Stimulated activated CD4-positive, alpha-beta T cell treated with anti-CD3 and anti-CD28 coated beads, Interleukin-15, amount 100 ng/mL, for 1 hour (primary cell): ENCODE measurements at places on chromosomes 4 and X.

DNA sequence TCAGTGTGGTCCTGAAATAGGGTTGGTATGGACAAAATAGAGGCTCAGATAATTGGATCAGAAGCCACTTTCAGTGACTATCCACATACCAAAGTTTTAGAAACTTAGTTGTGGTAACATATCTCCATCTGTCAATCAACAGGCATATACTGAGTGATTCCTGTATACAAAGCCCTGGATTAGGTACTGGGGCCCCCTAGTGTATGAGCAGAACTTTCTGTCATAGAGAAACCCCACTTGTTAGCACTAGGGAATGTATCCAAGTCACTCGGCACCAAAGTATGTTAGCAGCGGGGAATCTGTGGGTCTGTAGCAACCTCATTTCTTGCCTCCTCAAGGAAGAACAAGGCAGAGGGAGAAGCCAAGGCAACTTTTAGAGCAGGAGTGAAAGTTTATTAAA, 50.7 kb downstream of the MAP7D3 start:
- no peak for DNase-seq

- no peak for DNase-seq
These were observed 17.6 kb upstream of the HS3ST1 start for GRCh38 chr4:11446155-11446811.

- no peak for DNase-seq
These were observed 10.7 kb upstream of the UCHL1 start for GRCh38 chr4:41245983-41246382.

DNA sequence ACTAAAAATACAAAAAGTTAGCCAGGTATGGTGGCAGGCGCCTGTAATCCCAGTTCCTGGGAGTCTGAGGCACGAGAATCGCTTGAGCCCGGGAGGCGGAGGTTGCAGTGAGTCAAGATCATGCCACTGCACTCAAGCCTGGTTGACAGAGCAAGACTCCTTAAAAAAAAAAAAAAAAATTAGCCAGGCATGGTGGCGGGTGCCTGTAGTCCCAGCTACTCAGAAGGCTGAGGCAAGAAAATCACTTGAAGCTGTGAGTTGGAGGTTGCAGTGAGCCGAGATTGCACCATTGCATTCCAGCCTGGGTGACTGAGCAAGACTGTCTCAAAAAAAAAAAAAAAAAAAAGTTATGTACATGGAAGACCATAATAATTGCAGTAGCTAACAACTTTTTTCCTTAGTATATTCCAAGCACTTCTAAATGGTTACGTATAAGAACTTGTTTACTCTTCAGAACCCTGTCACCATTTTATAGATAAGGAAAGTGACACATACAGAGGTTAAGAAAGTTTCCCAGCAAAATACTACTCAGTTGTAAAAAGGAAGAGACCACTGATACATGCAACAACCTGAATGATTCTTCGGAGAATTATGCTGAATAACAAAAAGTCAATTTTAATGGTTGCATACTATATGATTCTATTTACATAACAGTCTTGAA, 24.5 kb downstream of the RUFY3 start:
- no peak for DNase-seq

DNA sequence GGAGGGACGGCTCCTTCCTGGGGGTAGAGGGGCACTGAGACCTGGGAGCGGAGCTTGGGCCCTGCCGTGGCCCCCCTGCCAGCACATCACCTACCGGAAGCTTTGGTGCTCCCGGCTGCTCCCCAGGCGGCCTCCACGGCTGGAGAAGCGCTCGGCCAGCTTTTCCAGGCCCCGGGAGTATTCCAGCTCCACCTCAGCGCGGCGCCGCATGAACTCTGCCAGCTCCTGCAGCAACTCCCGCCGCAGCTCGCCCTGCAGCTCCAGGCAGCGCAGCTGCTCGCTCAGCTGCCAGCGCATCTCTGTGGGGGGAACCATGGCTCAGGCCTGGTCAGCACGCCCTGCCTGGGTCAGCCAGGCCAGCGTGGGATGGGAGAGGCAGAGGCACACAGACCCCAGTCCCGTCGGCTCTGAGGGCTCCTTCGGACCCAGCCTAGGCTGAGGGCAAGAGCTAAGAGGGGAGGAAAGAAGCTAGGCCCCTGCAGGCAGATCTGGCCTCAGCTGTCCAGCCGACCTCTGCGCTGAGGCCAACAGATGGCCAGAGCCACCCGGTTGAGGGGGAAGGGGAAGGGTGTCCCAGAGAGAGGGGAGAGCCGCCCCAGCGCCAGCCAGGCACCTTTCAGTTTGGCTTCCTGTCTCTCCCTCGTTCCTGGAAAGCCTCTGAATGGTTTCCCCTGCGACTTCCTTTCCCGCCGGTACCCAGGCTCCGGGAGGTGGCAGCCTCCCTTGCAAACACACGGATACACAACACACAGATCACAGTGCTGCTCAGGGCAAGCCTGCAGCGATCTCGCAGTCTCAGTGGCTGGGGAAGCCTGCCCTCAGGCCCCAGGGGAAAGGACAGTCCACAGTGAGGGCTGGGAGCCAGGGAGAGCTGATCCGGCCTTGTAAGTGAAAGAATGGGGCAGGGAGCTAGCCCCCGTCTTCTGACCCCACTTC, 4.3 kb downstream of the ARHGAP4 start:
- no peak for DNase-seq

- DNase-seq: no peak
These were observed 15.3 kb upstream of the BEND4 start for GRCh38 chr4:42167709-42168108.

DNA sequence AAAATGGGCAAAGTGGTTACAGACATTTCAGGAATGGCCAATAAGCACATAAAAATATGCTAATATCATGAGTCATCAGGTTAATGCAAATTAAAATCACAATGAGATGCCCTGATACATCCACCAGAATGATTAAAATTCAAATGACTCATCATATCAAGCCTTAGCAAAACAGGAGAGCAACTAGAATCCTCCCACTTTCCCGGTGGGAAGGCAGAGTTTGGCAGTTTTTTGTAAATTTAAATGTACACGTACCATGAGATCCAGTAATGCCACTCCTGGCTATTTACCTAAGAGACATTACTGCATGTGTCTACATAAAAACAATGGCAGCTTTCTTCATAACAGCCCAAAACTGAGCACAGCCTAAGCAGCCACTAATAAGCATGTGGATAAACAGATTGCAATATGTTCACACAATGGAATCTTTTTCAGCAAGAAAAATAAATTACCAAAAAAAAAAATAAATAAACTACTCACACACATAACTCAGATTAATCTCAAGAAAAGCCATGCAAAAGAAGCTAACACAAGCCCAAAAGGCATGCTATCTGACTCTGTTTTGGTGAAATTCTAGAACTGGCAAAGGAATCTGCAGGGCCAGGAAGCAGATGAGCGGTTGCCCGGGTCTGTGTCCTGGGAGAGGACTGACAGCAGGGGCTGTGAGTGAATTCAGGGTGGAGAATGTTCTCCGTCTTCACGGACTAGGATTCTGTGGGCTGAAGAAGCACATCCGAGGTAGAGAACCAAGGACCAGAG, 48.8 kb downstream of the AFAP1 start:
- DNase-seq: no peak

DNA sequence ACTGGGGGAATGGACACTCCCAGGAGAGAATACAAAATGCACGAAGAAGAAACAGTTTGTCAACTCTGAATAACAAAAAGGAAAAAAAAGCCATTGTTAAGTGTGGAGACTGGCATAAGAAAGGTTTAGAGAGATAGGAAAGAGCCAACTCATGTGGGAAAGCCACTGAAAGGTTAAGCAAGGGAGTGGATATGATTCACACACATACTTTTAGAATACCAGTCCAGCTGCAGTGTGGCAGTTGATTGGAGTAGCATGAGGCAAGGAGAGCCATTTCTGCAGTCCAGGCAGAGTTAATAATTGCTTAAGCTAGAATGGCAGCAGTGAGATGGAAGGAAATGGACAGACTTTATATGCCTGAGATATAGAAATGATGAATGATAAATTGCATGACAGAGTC, 36.9 kb upstream of the ADAD1 start:
- no peak for DNase-seq

DNA sequence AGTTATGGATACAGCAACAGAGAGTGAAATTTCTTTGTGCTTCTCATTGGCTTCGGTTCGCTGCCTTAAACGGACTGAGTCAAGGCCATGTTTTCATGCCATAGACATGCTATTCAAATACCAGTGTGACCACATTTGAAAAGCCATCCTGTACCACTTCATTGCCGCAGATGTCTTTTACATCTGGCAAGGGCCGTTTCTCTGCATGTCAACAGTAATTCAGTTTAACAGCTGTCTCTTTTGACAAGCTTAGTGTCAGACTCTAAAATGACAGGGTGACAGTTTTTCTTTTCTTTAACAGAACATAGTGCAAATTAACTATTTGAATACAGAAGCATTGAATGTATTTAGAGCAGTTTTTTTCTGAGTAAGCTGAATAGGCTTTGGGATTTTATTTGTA, 362.2 kb upstream of the POU3F4 start:
- DNase-seq: no peak

GRCh38 chrX:19807414-19807813, 80.0 kb downstream of the SH3KBP1 start:
- DNase-seq: no peak

DNA sequence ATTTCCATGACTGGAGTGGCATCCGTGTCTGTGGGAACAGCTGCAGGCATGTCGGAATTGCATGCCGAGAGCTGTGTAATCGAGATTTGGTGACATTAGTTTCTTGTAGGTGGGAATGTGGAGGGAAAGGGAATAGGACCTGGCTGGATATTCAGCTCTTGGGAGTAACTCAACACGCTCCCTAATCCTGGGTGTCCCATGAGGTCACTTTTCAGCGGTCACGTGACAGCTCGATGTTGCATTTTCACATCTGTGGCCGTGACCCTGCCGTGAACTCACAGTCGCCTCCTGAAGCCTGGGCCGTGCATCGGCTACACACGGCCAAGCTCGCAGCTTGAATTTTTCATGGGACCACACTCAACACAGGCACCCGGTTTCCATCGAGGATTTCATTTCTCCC, 25.8 kb upstream of the PSAPL1 start:
- DNase-seq: no peak

GRCh38 chr4:34181311-34181841, 2062.9 kb downstream of the ARAP2 start:
- no peak for DNase-seq
